ENCODE measurements at places on chromosomes 13 and 19.

GRCh38 chr19:46586294-46586693, 14.8 kb upstream of the CALM3 start:
- no peak for DNase-seq

DNA sequence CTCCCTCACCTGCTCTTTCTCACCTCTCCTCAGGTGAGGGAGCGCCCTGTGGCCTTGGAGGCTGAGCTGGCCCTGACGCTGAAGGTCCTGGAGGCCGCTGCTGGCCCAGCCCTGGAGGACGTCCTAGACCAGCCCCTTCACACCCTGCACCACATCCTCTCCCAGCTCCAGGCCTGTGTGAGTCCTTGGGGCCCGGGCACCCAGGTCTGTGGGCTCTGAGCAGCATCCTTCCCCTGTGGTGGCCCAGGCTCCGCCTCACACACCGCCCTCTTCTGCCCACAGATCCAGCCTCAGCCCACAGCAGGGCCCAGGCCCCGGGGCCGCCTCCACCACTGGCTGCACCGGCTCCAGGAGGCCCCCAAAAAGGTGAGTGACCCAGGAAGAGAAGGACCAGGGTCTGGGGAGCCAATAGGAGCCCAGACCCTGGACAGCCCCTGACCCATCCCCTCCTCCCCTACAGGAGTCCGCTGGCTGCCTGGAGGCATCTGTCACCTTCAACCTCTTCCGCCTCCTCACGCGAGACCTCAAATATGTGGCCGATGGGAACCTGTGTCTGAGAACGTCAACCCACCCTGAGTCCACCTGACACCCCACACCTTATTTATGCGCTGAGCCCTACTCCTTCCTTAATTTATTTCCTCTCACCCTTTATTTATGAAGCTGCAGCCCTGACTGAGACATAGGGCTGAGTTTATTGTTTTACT, 1.9 kb downstream of the IFNL1 start:
- peak; percentile 56 for DNase-seq

- no peak for DNase-seq
Measured at GRCh38 chr13:31200637-31200971, 829 bp downstream of the B3GLCT start.

DNA sequence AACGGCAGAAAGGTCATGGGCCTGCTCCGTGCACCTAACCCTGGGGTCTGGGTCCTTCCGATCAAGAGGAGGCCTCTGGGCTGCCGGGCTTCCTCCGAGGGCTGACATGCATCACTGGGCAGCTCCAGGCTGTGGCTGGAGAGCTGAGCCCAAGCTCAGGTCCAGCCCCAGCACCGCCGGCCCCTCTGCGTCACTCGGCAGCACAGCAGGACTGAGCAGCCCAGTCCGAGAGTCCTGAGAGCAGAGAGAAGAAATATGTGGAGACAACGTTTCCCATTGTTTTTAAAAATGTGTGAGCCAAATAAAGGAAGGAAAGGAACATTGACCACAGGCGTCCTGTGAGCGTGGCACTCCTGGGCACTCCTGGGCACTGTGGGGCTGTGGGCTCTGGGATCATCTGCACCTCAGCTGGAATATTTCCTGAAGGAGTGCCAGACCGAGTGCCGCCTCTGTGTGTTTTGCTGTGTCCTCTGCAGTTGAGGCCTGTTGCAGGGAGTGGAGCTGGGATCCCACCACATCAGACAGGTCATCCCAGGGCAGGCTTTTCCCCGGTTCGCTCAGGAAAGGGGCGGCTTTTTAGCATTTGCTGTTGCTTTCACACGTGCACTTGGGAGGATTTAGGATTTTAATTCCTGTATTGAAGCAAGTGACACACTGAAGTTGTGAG, 37.8 kb upstream of the TFDP1 start:
- no peak for DNase-seq

GRCh38 chr19:10084803-10085202, 1.3 kb upstream of the SHFL start:
- DNase-seq = no peak

DNA sequence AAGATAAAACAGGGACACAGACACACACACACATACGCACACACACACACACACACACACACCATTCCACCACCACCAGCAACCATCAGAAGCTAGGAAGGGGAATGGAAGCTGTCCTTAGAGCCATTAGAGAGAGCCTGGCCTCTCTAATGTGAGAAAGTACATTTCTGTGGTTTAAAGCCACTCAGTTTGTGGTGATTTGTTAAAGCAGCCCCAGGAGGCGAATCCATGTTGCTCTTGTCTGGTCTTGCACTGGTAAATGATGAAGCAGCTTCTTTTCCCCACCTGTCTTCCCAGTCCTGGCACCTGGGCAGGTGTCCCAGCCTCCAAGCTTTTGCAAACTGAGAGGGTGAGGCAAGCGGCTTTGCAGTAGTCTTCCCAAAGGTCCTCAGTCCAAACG, 118.9 kb upstream of the KL start:
- DNase-seq = no peak

GRCh38 chr13:111161601-111162600, 46.8 kb downstream of the ARHGEF7 start:
- no peak for DNase-seq

DNA sequence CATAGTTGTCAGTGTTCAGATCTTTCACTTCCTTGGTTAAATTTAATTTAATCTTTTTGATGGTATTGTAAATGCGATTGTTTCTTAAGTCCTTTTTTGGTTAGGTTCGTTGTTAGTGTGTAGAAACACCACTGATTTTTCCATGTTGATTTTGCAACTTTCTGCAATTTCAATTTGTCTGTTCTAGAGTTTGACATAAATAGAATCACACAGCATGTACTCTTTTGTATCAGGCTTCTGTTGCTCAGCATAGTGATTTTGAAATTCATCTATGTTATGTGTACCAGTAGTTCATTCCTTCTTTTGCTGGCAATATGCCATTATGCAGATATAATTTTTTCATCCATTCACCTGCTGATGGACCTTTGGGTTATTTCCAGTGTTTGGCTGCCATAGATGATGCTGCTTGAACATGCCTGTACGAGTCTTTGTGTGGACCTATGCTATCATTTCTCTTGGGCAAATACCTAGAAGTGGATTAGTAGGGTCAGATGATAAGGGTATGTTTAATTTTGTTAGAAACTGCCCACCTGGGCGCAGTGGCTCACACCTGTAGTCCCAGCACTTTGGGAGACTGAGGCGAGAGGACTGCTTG, 33.1 kb downstream of the BICRA start:
- DNase-seq = no peak

DNA sequence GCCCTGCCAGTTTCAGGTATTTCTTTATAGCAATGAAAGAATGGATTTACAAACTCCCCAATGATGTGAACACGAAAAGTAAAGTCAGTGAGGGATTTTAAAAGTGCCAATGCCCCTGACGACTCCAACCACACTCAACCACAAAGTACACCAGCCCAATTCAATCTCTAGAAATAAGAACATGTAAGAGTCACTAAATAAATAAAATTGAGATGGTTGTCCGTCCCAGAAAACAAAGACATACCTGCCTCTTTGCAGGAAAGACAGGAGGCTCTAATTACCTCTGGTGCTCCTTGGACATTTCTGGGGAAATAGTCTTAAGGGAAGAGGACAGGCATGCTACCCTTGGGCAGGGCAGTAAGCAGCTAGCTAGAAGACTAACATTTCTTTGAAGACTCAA, 55.8 kb downstream of the NALCN start:
- DNase-seq = no peak

GRCh38 chr13:31598990-31599389, 140.3 kb upstream of the RXFP2 start:
- no peak for DNase-seq

- DNase-seq = no peak
Measured at GRCh38 chr19:2761309-2761677, 21.5 kb upstream of the SLC39A3 start.

DNA sequence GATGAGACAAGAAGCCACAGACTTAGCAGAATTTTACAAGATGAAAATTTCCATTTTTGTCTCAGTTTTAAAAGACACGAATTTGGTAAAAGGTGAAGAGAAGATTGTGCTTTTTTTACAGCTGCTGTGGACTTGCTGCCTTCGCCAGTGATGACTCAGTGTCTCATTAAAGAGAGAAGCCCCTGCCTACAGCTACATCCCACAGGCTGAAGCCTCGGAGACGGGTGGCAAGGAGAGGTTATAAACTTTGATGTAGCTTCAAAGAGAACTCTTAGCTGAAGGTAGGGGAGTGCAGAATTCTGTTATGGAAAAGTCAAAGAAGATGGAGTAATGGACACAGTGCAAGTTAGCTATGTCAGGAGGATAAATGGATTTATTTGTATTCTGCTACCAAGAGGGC, 683.4 kb upstream of the ARGLU1 start:
- DNase-seq = no peak

- no peak for DNase-seq
Measured at GRCh38 chr13:99386495-99386894, 79.3 kb upstream of the GPR183 start.

DNA sequence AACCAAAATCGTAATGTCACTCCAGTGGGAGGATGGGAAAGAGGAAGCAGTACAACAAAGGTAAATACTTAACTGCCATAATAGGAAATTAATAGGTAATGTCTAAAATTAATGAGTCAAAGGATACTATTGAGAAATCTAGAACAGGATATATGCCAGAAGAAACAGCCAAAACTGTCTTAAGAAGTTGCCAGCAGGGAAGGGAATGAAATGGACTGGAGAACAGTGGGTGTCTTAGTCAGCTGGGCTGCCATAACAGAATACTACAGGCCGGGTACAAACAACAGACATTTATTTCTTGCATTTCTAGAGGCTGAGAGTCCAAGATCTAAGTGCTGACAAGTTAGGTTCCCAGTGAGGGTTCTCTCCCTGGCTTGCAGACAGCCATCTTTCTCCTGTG, 40.3 kb upstream of the IPO5 start:
- no peak for DNase-seq

GRCh38 chr13:66830940-66831716, 399.0 kb downstream of the PCDH9 start:
- DNase-seq = no peak

DNA sequence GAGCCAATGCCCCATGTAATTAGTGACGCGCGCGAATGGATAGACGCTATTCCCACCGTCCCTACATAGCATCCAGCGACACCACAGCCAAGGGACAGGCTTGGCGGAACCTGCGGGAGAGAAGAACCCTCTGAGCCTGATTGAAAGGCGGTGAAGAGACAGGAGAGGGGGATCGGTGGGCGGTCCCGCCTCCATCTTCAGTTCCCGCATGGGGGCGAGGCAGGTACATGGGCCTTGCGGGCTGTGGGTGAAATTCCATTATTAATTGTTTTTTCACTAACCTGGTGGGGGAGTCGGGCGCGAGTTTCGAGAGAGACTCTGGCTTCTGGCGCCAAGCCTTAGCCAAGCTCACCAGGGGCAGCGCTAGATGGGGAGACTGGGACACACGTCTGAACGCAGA, 8.4 kb upstream of the TEX101 start:
- no peak for DNase-seq

GRCh38 chr19:32173836-32174235, 171.6 kb upstream of the ZNF507 start:
- no peak for DNase-seq

DNA sequence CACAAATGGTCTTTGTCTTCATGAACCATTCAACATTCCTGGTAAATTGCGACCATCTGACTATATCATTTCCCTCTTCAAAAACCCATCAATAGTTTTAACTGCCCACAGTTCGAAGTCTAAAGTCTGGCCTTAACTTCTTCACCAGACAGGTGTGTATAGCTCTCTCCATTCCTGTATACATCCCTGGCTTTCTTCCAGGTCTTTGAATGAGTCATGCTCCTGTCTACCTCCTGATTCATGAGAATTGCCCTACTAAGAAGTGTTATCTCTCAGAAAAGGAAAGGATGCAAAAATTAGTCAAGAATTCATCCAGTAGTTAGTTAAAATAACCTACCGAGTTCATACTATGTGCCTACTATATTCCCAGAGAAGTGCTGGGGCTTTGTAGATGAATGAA, 225.0 kb downstream of the TBC1D4 start:
- DNase-seq = no peak

GRCh38 chr13:72782717-72783116, 784 bp downstream of the PIBF1 start:
- DNase-seq = peak; percentile 18

DNA sequence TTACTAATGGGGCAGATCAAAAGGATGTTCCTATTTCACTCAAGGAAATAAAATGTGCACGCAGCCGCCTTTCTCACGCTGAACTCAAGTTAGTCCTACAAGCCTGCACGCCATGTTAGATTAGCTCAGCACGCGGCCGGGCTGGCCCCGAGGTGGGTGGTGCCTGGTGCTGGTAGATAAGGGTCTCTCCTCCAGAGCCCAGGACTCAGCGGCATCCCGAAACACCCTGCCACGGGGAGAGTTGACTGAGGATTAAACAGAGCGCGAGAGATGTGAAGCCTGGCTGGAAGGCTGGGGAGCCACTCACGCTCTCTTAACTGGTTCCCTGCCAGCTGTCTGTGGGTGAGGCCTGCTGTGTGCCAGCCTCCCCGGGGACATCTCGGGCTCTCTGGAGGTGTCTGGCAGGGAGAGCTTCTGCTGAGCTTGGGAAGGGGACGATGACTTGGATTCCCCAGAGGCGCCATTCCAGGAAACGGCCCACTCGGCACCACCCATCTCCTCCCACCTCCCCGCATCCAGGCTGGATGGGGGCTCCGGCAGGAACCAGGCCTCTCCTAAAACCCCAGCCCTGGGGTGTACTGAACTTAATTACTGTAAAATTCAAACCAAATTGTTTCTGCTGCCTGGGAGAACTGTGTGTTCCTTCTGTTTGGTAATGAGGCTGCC, 122.2 kb downstream of the KDM4B start:
- DNase-seq = no peak

GRCh38 chr13:111469916-111470506, 149.6 kb downstream of the TEX29 start:
- no peak for DNase-seq

GRCh38 chr19:46759817-46760333, 13.6 kb upstream of the STRN4 start:
- DNase-seq = no peak

GRCh38 chr13:83340170-83340569, 542.1 kb downstream of the SLITRK1 start:
- no peak for DNase-seq

GRCh38 chr19:29841559-29842367, 30.0 kb downstream of the CCNE1 start:
- no peak for DNase-seq

Data from CD4-positive, alpha-beta memory T cell (primary cell).